Stimulated activated CD4-positive, alpha-beta T cell treated with anti-CD3 and anti-CD28 coated beads, TNF-alpha, amount 100 ng/mL, for 4 hours (primary cell): ENCODE measurements at places on chromosomes 2 and 18.
A peak's percentile ranks its signal among the peaks of the same experiment; 100 is the strongest.

DNA sequence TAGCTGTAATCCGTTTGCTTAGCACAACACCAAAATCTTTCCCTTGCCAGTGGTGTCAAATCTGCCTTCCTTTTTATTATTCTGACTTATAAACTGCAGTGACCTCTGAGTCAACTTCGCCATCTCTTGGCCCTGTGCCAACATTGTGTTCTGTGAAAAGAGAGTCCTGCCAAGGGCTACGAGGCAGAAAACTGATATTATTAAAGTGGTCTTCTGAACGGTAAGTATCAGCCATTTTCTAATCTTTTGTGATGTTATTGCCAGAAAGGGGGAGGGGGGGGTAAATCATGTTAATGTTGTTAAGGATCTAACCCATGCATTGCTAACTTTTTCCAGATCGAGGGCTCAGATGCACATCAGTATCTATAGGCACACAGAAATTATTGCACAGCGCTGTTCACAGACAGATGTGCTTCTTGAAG lies 121.5 kb upstream of the LTBP1 start:
- no peak for DNase-seq

- DNase-seq = no peak
Observed at GRCh38 chr2:27993950-27994728, 103.6 kb downstream of the BABAM2 start.

- DNase-seq = no peak
Observed at GRCh38 chr2:73426176-73426575, 40.5 kb downstream of the ALMS1 start.

GRCh38 chr2:201872591-201872990 lies 66.3 kb downstream of the CDK15 start:
- no peak for DNase-seq

DNA sequence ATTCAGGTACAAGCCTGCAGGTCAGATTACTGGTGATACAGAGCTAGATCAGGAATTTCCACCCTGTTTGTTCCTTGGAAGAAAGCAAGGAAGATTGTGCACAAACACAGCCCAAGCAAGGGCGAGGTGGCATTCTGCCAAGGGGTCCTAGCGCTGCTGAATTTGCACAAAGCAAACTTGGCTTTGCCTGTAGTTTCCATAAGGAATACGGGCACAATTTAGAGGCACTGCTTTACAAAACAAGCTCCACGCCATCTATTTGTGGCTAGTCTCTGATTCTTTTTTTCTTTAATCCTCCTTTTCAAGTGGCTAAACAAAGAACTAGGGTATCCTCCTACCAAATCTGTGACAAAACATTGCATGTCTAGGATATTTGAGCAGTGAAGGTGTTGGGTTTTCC lies 195.5 kb upstream of the ACVR2A start:
- no peak for DNase-seq

DNA sequence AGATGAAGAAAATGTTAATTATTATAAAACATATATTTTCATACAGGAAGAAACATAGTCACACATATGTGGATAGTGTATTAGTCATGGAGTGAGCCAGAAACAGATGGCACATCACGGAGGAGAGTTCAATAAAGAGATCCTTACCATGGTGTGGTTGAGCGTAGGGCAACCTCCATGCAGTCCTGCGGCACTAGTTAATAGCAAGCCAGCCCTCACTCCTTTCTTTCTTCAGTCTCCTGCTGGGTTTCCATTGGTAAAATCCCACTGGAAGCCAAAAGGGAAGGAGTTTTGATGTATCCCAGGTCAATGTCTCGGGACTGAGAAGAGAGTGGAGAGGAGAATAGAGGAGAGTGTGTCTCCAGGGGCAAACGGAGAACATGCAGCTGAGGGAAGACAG lies 328.1 kb downstream of the NR4A2 start:
- DNase-seq = no peak

- no peak for DNase-seq
Observed at GRCh38 chr2:119219873-119220272, 3.8 kb upstream of the STEAP3 start.

DNA sequence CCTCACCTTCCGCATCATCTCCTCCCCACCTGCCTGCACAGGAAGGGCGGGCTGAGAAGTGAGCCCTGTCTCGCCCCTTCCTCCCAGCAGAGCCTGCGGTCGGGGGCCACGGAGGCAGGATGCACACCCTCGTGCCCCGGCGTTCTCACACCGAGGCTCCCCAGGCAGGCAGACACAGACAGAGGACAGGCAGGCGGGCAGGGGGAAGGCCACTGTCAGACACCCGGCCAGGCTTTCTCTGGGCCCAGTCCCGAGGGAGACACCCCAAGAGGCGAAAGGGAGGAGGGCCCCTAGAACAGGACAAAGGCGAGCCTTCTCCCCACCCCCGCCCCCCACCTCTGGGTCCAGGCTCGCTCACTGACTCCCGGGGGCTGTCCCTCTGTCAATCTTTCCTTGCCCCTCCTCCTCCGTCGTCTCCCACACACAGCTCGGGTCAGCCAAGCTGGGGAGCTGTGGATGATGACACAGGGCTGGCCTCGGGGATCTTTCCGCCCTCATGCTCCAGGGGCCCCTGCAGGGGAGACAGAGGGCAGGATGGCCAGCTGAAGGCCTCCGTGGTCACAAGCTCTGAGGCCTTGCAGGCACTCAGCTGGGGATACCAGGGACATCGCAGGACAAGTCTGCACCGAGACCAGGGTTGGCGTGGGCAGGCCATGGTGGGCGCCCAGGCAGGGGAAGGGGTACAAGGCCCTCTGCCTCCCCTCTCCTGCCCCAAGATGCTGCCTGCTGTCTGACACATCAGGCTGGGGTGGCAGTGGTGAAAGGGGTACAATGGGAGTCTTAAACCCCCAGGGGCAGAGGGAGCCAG lies 24.9 kb downstream of the BIN1 start:
- DNase-seq = peak; percentile 33

GRCh38 chr2:38648107-38648761 lies 17.7 kb upstream of the GALM start:
- DNase-seq = no peak

- no peak for DNase-seq
Observed at GRCh38 chr2:23563673-23564614, 179.0 kb downstream of the KLHL29 start.

- no peak for DNase-seq
Observed at GRCh38 chr2:97742381-97742847, 29.0 kb downstream of the ZAP70 start.

DNA sequence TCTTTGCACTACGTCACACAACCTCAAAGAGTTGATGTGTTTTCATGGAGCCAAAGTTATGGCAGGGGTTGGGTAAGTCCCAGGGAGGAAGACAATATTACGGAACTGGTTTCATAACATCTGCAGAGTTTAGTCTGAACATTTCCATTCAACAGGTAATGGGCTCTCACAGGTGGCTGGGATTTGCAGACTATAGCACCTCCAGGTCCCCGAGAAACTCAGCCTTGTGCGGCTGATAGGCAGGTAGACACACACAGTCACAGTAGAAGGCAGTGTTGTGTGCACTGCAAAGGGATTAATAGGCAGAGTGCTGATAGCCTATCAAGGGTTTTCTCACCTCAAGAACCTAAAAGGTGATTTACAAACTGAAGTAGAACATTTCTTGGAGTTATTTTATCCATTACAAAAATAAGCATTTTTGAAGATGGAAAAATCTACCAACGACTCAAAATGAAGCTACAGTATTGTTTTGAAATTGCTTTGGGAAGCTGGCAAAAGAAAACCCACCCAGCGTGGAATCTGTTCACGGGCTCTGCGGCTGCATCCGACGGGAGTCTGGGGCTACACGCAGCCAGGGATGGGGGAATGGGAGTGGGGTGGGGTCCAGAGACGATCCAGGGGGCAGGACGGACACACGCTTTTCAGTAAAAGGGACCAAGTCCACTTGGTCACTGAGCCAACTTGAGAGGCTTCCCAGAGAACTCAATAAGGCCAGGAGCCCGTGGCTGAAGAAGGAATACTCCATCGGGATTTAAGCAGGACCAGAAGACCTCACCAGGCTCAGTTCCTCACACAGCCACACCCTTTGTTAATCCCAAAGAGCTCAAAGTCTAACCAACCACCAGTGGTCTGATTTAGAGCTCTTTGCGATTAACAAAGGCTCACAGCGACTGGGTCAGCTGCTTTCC lies 82.9 kb downstream of the CHRNA1 start:
- DNase-seq = no peak

- DNase-seq = no peak
Observed at GRCh38 chr2:2116657-2117056, 214.4 kb downstream of the MYT1L start.

GRCh38 chr2:165443511-165443910 lies 26.0 kb upstream of the CSRNP3 start:
- no peak for DNase-seq

DNA sequence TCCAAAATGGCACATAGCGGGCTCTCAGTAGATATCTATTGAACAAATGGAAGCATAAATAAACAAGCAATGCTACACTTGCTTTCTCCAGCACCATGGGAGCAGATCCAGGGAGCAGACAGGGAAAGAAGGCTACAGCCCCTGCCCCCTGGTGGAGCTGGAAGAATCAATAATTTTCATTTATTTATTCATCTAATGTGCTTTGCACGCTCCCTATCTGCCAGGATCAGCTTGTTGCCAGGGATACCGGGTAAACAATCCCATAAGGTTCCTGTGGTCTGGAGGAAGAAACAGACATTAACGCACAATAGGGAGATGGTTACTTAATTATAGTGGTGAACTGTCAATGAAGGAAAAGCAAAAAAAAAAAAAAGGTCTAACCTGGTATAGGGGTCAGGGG lies 40.1 kb upstream of the CLASP1 start:
- no peak for DNase-seq

DNA sequence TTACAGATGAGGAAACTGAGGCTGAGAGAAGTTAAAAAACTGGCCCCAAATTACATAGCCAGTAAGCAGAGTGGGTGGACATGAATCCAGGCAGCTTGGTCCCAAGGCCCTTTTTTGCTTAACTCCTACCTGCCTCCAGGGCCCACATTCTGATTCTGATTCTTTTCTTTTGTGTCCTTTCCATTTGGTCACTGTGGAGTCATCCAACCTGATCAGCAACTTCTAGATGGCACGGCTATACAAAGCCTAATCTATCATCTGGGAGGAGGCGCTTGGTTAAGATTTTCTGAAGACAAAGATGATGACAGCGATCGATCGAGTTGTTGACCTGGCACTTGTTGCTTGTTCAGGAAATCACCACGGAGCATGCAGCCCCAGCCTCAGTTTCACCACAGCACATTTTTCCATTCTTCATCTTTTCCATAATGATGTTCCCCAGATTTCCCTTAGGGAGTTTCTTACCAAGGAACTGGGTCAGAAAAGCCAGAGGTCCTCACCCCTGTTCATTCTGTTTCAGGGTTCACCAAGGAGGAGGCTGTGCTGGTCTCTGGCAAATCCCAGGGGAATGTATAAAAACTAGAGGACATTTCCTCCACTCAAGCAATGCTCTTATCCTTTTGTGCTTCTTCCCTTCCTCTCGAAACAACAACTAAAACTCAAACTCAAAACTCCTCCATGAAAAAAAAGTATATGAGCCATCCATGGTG lies 6.9 kb upstream of the IGFBP2 start:
- no peak for DNase-seq

DNA sequence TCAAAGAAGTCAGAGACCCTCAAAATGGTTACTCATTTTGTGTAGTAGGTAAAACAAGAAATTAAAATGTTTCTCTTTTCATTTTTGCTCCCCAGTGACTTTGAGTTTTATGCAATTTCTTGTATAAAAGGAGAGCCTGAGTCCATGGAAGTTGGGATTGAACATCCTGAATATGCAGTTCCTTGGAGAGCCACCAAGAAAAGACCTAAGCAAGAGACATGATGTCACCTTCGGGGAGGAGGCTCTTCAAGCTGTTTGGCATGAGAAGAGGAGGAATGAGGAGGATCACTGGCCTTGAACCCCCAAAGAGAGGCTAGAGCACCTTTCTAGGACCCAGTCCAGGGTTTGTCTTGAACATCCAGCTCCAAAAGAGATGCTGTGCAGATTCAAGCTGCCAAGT lies 83.5 kb upstream of the STPG4 start:
- no peak for DNase-seq

GRCh38 chr18:66616523-66616983 lies 12.7 kb upstream of the CDH19 start:
- DNase-seq = no peak

GRCh38 chr2:95309599-95309998 lies 12.5 kb downstream of the KCNIP3 start:
- no peak for DNase-seq

DNA sequence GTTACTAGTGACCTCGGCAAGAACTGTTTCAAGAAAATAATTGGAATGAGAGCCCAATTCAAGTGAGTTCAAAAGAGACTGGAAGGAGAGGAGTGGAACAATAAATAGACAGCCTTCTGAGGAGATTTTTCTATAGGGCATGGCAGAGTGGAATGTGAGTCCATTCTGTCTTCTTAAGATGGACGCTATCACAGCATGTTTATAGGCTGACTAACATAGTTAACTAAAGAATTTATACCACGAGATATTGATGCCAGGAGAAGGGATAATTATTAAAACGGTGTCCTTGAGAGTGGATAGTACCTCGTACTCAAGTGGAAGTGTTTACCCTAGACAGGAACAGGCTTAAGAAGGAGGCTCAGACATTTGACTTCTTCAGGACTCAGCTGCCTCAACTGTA lies 143.5 kb upstream of the RBBP8 start:
- no peak for DNase-seq

GRCh38 chr2:205022841-205023240 lies 477.6 kb downstream of the PARD3B start:
- no peak for DNase-seq

- DNase-seq = no peak
Observed at GRCh38 chr2:109349503-109350465, 220.8 kb downstream of the SH3RF3 start.

DNA sequence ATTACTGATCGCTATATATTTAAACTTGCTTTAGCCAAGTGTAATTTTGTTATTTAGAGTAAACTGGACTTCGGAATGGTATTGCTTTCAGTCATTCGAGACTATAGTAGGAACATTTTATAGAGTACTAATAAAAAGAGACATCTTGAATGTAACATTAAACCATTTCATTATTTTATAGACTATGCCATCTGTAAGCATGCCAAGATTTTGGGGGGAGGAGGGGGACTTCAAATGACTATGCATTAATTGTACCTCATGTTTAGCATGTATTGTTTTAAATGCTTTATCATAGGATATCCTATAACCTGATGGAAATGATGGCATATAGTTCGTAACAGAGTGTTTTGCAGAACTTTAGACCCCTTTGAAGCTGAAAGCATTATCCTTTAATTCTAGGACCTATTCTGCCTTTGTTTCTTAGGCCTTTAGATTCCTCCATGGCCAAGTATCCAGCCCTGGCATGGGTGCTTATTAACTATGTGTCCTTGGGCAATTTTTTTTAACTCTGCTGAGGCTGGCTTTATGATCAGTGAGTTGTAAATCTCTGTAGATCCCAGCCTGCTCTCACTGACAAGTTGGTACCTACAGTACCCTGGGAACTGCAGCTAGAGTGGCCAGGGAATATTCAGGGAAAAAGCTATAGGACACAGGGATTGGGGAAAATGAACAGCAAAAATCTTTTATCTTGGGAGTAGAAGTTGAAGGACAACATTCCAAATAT lies 93.4 kb downstream of the PARD3B start:
- DNase-seq = no peak

- DNase-seq = no peak
Observed at GRCh38 chr2:61379521-61379920, 91.4 kb downstream of the USP34 start.
